Spinal cord (tissue), 10 donors: ENCODE measurements at places on chromosomes 7 and 10. TPM values are rescaled to one million over a fixed set of nuclear protein-coding genes. Genes with fewer than 3 reads are reported as not detected.

Gene TMEM130
- total RNA-seq: 14.1 TPM

Gene TRPV5
- 0.11 TPM for total RNA-seq

Gene CPED1
- 34.1 TPM for total RNA-seq

Gene FAM131B
- total RNA-seq: 26.7 TPM

Gene CABCOCO1
- 6.6 TPM for total RNA-seq

Gene GRID1
- 14.6 TPM for total RNA-seq

Gene STEAP4
- total RNA-seq: 0.28 TPM

Gene NPFFR1
- total RNA-seq: 0.50 TPM

Gene MTURN
- total RNA-seq: 98.3 TPM

Gene RPA3
- 26.5 TPM for total RNA-seq

Gene AP1S1
- 49.0 TPM for total RNA-seq

Gene NUPR2
- total RNA-seq: 0.50 TPM

Gene CPA2
- not detected for total RNA-seq

Gene OPALIN
- 0.88 TPM for total RNA-seq

Gene TAS2R3
- total RNA-seq: 5.7 TPM

Gene TMEM26
- 6.0 TPM for total RNA-seq

Gene HPS6
- total RNA-seq: 18.3 TPM

Gene FBXL13
- total RNA-seq: 7.2 TPM

Gene STEAP1B
- total RNA-seq: 7.1 TPM

Gene RNLS
- 8.3 TPM for total RNA-seq

Gene PRKAR2B
- 69.3 TPM for total RNA-seq

Gene IQCE
- 13.5 TPM for total RNA-seq

Gene WBP1L
- 39.8 TPM for total RNA-seq

Gene PALD1
- total RNA-seq: 10.0 TPM

Gene TMEM213
- total RNA-seq: not detected

Gene SFRP4
- 78.4 TPM for total RNA-seq

Gene CYP26C1
- 0.11 TPM for total RNA-seq

Gene ABCA13
- total RNA-seq: 0.66 TPM

Gene GHITM
- 204 TPM for total RNA-seq

Gene SLC16A12
- total RNA-seq: 31.2 TPM

Gene CALCR
- total RNA-seq: 2.4 TPM

Gene RPP38
- total RNA-seq: 8.5 TPM

Gene TRPV6
- total RNA-seq: 0.66 TPM

Gene NPC1L1
- 0.06 TPM for total RNA-seq

Gene TAF5
- total RNA-seq: 6.1 TPM

Gene NPTX2
- total RNA-seq: 9.8 TPM

Gene SH2D4B
- total RNA-seq: 0.11 TPM

Gene ZNF33A
- 46.2 TPM for total RNA-seq

Gene MAP3K8
- 9.6 TPM for total RNA-seq

Gene WDFY4
- total RNA-seq: 3.8 TPM
